ENCODE measurements at places on chromosomes 2 and 18.

DNA sequence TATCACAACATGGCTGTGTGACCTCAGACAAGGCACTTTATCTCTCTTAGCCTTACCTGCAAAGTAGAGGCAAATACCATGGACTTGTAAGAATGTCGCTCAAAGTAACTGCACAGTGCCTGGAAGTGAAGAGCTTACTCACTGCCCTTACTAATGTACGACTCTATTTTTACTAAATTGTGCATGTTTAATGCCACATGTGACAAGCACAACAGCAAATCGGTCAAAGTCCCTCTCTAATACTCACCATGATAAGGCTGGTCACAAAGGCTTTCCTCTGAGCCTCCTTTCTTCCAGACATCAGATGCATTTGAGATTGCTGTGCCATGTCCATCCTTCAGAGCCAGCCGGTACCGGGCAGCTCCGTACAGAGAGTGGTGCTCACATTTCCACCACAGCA lies 100.4 kb upstream of the CD302 start:
- DNase-seq = no peak

DNA sequence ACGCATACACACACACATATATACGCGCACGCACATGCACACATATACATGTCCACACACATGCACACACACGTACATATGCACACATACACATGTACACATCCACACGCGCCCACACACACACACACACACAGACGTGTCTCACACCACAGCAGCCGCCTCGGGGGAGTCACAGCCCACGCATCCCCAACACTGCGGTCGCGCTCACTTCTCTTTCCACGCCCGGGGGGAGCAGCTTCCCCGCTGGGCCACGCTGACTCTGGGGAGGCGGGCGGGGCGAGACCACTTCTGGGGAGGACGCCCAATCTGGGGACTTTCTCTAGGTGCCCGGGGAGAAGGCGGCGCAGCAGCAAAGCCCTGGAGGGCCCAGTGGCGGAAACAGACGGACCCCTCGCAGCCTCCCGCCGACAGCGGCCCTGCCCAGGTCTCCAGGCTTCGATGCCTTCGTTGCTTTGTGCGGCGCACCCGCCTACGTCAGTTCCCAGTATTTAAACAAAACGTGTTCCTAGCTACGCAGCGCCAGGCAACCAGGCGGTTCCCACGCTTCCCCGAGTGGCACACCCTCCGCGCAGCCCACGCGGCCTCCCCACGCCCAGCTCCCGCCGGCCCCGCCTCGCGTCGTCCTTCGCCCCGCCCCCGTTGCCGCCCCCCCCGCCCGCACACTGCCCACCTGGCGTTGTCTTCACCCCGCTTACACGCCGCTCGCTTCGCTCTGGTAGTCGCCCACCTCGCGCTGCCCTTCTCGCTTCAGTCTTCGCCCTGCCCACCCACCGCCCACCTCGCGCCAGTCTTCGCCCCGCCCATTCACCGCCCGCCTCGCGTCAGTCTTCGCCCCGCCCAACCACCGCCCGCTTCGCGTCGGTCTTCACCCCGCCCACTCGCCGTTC lies 810 bp upstream of the RBFA start:
- DNase-seq = no peak

- DNase-seq = no peak
Observed at GRCh38 chr2:219517954-219518778, 3.9 kb downstream of the ASIC4 start.

DNA sequence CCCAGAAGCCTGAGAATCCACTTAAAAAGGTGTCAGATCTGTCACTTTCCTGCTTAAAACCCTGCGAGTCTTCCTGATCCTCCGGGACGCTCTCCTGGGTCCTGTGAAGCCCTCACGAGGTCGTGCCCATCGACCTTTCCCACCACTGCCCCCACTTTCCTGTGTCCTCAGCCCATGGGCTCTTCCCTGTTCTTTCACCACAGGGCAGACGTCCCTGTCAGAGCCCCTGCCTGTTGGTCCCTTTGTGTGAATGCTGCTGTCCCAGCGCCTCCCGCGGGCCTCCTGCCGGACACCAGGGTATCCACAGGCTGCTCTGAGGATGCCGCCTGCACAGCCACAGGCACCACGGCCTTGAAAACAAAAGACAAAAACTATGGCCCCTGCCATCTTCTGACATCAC lies 125.6 kb downstream of the TMEM18 start:
- DNase-seq = no peak

DNA sequence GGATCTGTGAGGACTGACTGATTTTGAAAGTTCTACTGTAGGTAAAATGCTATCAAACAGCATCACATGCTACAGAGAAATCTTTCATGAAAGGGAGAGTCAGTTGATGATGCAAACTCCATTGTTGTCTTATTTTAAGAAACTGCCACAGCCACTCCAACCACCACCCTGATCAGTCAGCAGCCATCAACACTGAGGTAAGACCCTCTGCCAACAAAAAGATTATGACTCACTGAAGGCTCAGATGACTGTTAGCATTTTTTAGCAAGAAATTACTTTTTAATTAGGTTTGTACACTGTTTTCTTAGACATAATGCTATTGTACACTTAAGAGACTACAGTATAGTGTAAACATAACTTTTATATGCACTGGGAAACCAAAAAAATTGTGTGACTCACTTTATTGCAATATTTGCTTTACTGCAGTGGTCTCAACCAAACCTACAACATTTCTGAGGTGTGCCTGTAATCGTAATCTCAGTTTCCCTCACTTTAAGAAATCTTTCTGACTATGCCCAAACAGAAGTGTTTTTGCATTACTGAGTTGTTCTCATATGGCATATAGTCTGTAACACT lies 42.8 kb downstream of the METTL8 start:
- DNase-seq = no peak

GRCh38 chr18:45325778-45326177 lies 289.5 kb upstream of the SLC14A2 start:
- DNase-seq = no peak

GRCh38 chr2:79275863-79276262 lies 116.3 kb upstream of the REG3A start:
- DNase-seq = no peak

- DNase-seq = no peak
Observed at GRCh38 chr2:10453905-10454298, 5.8 kb upstream of the ODC1 start.

GRCh38 chr2:46257980-46258379 lies 39.2 kb upstream of the EPAS1 start:
- DNase-seq = no peak

DNA sequence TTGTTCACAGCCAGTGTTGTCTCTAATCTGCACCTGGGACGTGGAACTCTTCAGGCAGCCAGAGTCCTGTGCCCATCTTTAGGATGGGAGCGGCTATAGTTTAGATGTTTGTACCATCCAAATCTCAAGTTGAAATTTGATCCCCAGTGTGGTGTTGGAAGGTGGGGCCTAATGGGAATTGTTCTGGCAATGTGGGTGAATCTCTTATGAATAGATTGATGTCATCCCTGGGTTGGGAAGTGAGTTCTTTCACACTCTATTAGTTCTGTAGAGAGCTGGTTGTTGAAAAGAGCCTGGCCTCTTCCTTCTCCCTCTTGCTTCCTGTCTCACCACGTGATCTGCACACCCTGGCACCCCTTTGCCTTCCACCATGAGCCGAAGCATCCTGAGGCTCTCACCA lies 300.9 kb downstream of the TXNL1 start:
- DNase-seq = no peak

DNA sequence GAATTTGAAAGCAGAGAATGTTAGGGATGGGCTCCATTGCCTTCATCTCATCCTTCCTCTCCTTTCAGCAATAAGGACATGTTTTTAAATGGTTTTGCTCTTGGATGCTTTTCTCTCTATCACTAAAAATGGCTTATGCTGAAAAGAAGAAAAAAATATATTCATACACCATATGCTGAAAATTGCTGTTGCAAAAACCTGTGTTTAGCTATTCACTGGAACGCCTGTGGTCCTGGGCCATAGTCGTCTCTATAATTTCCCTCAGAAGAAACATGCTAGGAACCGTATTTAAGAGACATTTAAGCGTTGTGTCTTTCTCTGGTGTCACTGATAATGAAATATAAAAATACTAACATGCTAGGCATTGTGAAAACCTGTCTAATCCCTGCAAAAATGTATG lies 324.9 kb downstream of the TSN start:
- DNase-seq = no peak

DNA sequence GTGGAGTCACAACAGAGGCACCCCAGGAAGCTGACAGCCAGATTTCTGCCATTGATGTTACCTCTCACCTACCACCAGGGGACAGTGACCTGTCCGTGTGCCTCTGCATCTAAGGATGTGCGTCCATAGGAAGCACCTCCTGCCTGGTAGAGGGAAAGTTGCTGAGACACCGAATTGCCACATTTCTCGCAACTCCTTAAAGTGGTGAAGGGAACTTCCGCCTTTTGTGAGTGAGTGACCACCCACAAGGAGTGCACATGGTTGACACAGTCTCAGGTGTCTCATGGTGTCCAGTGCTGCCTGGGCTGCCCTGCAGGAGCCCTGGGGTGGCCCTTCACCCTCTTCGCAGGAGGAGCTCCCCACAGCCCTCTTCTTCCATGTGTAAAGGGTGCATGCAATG lies 201.8 kb downstream of the GBX2 start:
- no peak for DNase-seq

- no peak for DNase-seq
Observed at GRCh38 chr2:55164534-55165480, 67.3 kb downstream of the CLHC1 start.

DNA sequence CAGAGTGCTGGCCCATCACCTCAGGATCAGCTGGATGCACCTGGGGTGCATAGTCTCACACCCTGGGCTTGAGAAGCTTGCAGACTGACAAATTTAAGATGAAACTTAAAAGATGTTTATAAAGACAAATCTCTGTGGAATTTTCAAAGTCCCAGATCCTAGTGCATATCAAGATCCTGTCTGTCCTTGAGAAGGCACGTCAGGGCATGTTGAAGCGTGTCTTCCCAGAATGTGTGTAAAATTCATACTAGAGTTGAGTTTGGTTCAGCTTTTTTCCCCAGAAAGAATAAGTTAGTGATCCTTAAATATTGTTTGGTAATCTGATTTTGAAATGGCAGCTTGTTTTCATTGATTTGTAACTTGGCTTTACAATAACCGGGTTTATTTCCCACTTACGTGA lies 27.5 kb downstream of the INSIG2 start:
- DNase-seq = no peak

GRCh38 chr2:231199219-231199618 lies 788 bp downstream of the ARMC9 start:
- no peak for DNase-seq

- DNase-seq = no peak
Observed at GRCh38 chr2:137672989-137673552, 291.2 kb upstream of the HNMT start.

- DNase-seq = no peak
Observed at GRCh38 chr18:63318889-63319382, 633 bp downstream of the BCL2 start.
